ENCODE measurements at places on chromosomes 6 and 20.

DNA sequence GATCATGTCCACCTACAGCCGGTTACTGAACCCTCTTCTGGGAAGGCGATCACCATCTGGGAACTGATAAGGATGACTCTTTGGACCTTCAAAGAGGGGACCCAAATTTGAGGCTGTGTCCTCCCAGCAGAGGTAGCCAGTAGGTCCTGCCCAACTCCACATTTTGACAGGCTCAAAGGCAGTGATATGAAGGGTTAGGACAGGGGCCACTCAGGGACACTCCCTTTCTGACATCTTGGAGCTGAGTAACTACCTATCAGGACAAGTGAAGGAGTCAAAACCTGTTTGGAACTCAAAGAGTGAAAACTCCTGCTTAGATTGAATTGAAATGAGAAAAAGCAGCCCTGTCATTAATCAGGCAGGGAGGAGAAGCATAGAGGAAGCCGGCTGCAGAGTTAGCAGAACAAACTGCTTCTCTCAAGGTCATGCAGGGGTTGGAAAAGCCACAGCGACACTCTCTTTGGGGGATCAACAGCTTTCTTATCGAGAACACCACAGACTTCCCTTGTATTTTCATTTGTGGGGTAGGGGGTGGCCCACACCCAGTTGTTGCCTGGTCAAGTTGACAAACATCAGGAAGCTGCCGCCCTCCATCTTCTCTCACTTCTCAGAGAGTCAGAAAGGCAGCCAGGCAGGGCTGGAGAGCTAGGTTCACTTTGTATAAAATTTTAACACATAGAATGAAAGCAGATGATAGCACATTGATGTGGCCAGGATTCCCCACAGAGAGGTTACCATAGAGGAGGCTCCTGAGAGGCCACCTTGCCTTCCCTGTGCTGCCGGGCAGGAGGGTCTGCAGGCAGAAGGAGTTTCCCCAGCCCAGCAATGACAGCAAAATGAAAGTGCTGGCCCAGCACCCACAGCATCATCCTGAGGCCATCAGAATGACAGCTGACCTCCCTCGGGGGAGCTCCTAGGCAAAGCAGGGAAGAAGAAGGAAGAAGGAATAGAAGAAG is 47.6 kb downstream of the AGPAT4 start:
- DNase-seq, result peak; percentile 45

DNA sequence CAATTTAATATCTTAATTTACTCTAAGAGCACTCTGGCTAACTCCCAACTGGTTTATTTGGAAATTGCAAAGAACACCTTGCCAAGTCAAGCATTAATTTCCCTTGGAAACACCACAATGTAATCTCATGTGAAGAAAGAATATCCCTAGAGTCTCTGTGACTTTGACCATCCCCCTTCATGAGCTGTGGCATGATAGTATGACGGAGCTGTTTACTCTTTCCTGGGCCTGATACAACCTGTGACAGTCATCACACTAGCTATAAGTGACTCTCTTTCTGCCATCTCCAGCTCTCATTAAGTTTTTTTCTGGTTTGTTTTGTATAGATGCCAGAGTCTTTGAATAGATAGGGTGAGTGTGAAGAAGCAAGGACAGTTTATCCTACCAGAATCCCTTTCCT is 470.3 kb upstream of the JARID2 start:
- DNase-seq, result no peak

DNA sequence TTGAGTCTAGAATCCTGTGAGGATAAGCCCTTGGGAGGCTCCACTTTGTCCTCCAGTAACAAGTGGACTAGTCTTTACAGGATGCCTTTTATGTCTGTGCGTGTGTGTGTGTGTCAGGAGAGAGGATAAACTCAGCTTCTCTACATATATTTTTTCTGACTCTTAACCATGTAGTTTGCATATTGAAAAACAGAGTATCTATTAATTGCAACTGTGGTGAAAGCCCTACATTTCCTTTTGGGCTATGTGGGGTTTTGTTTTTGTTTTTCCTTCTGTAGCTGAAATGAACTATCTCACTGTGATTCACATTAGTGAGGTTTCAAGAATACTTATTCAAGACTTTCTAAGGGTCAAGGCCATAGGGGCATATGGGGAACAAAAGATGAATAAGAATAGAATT is 17.7 kb downstream of the TPBG start:
- DNase-seq, result no peak

DNA sequence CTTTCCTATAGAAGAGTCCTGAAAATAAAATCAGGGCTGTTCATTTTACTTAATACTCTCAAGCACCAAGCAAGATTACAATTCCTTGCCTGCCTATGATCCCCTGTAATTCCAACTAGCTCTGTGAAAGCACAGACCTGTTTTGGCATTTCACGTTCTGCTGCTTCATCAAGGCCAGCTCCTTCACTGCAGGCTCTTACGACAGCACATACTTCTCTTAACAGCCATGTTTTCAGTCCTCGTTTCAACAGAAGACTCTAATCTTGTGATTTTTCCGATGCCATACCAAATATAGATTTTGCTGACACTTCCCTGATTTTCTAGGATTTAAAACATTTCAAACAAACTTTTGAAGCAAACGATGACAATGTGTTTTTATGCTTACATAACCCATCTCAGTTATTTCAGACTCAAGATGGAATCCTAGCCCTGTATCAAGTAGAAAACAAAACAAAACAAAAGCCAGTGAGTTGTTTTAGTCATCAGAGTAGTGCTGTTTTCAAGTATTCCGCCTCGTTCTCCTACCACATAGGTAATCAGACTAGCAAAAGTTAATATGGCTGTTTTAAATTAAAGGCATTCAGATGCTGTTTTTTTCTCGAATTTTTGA is 616.5 kb upstream of the CITED2 start:
- DNase-seq, result no peak

DNA sequence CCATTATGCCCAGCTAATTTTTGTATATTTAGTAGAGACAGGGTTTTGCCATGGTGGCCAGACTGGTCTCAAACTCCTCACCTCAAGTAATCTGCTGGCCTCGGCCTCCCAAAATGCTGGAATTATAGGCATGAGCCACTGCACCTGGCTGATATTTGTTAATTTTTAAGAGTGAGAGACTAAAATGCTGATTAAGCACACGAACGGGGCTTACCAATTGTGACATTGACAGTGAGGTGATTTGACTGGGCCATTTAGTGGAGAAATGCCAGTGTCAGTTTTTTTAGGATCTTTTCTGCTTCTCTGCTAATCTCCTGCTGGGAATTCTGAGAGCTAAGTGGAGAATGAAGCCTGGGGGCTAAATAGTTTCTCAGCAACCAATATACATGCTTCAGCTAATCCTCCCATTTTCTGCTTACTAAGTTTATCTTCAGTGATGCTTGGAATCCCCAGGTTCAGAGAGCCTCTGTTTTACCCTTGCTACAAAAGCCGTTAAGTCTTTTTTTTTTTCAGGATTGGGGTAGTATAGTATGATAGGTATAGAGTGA is 9.8 kb upstream of the DEFB123 start:
- DNase-seq, result no peak

DNA sequence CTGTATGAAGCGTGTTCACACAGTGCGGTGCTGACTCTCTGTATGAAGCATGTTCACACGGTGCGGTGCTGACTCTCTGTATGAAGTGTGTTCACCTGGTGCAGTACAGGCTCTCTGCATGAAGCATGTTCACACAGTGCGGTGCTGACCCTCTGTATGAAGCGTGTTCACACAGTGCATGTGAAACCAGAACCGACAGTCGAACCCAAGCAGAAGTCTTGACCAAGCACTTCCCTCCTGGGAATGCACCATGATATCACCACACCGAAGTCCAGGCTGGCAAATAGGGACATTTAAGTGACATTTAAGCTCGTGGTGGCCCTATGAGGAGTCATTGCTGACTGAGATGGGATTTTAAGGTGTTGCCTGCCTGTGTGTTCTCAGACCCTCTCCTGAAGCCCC is 11.3 kb upstream of the SERPINB1 start:
- no peak for DNase-seq

GRCh38 chr20:55882286-55882685 is 123.0 kb downstream of the CBLN4 start:
- no peak for DNase-seq

GRCh38 chr20:13684566-13685222 is 46.0 kb upstream of the TASP1 start:
- DNase-seq, result no peak

- DNase-seq, result no peak
Measured at GRCh38 chr6:106253731-106254130, 71.8 kb downstream of the ATG5 start.

- no peak for DNase-seq
Measured at GRCh38 chr6:71034563-71035345, 77.9 kb upstream of the B3GAT2 start.

DNA sequence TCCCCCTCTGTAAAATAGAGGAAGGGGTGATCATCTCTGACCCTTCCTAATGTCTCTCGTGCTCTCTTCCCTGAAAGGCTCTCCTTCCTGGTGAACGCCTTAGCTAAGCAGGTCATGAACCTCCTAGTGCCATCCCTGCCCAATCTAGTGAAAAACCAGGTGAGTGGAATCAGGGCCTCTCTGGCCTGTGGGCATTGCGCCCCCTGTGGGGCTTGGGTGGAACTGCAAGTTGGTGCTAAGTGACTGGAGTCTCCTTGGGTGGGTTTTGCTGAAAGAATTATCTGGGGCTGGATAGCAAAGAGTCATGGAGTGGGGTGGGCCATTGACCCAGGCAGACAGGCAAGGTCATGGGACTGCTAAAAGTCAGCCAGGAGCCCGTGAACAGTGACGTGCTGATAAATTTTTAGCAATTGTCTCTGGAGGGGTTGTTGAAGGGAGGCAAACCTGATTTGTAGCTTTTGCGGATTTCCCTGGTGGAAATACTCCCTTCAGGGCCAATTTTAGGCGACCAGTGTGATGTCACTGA is 8.9 kb downstream of the BPIFB1 start:
- peak; percentile 58 for DNase-seq

DNA sequence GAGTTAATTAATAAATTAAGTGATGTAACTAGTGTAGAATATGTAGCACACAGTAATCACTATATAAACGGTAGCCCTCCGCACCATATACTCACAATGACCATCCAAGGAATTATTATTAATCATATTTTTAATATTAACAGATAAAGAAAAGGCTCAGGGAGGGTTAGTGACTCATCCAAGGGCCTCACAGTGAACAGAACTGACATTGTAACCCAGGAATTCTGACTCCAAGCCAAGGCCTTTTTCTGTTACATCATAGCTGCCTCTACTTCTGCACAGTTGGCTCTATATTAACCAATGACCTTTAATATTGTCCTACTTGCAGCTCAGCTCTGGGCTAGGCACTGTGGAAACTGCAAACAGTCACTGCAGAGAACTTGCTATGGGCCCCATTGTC is 117.5 kb upstream of the SIRPG start:
- no peak for DNase-seq

DNA sequence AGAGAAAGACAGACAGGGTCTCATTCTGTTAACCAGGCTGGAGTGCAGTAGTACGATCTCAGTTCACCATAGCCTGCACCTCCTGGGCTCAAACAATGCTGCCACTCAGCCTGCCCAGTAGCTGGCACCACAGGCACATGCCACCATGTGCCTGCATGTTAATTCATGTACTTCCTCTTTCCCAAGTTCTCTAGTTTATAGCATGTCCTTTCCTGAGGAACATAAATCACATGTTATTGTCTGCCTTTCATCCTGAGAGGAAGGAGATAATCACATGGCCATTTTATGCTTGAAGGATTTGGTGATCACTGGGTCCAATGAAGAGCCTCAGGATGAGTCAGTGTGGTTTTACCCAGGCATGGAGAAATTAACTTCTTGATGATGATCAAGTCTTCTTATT is 47.9 kb downstream of the COL11A2 start:
- no peak for DNase-seq

- DNase-seq, result no peak
Measured at GRCh38 chr6:29527126-29527525, 32.4 kb downstream of the UBD start.

DNA sequence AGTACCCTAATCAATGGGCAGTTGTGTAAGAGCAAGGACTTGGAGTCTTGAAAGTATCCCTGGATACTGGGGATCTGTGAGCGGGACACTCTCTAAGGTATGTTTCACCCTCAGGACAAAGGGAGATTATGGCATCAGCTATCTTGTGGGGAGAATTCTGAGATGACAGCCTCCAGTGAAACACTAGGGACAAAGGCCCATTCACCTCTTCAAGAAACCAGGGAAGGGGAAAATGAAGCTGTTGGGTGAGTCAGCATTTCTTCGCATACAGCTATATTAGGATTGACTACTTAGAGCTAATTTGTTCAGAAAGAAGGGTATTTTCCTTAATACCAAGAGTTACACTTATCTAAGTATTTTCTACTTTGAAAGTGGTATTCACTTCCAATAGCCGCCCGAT is 35.9 kb downstream of the OPN5 start:
- DNase-seq, result no peak

- DNase-seq, result no peak
Measured at GRCh38 chr6:21994821-21995220, 302.0 kb downstream of the PRL start.

DNA sequence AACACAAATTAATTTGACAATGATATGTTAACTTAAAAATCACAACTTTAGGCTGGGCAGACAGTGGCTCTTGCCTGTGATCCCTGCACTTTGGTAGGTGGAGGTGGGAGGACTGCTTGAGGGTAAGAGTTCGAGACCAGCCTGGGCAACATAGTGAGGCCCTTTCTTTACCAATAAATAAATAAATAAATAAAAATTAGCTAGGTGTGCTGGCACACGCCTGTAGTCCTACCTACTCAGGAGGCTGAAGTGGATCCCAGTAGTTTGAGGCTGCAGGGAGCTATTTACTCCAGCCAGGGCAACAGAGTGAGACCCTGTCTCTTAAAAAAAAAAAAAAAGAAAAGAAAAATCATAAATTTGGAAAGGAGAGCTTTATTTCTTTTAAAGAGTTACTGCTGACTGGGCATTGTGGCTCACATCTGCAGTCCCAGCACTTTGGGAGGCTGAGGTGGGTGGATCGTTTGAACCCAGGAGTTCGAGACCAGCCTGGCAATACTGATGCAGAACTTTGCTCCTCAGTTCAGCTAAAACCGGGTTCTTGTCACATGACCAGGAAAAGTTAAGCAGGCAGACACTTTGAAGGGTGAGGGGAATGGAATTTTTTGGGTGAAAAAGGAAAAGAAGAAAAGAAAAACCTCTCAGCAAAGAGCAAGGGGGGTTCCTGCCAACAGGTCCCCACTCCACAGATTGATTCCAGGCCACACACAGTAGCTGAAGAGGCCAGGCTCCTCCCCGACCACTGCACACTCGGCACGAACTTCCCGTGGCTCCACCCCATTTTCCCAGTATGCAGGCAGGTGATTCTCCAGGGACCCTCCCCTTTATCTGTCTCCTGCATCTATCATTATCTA is 44.0 kb upstream of the DDR1 start:
- no peak for DNase-seq

DNA sequence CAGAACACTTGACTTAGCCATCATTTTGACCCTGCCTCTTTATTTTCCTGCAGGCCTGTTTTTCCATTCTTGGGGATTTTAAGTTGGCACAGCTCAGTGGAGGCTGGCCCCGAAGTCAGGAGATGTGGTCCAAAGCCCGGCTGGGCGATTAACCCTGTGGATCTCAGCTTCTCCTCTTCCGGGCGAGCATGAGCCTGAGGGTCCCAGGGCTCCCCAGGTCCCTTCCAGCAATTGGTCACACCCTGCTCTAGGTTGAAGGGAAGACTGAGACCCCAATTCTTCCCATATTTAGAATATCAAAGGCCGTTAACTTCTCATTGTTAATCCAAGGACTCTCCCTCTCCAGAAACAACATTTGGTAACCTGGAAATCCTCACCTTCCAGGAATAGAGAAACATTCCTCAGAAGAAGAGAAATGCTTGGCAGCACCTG is 2.3 kb downstream of the THBS2 start:
- no peak for DNase-seq

GRCh38 chr6:18507561-18507960 is 120.4 kb downstream of the RNF144B start:
- DNase-seq, result no peak

GRCh38 chr6:157806131-157806855 is 16.8 kb upstream of the SNX9 start:
- no peak for DNase-seq

Data from CD4-positive, alpha-beta T cell treated with Interleukin-12 subunit alpha and Interleukin-12 subunit beta, for 1 hour (primary cell).